SW 1271 (cell line): ENCODE measurements at places on chromosomes 2 and 18.

GRCh38 chr2:85393836-85394235 is 16.3 kb downstream of the CAPG start:
- no peak for DNase-seq

GRCh38 chr18:73948497-73948896 is 199.1 kb downstream of the FBXO15 start:
- DNase-seq: peak; percentile 14

DNA sequence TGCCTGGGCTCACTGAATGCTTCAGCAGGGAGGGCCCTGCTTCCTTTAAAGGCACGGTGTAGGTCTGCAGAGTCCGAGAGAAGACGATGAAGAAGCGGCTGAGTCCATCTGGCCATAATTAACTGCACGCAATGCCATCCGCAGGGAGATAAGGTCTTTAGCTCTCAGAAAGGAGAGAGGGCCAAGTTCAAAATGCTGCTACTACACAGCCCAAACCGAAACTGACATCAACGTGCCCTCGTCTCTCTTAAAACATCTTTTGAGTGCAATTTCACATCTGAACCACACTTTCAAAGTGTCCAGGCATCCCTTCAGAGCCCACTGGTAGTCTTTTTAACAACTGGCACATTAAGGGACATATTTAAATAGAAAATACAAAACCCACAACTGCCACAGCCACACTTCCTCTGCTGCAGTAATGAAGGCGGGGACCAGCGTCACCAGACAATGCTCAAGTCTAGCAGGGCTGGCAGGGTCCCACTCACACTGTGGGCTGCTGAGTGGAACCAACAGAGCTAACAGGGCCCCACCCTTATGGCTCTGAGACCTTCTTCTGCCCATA is 35.8 kb downstream of the ST3GAL5 start:
- DNase-seq: no peak

DNA sequence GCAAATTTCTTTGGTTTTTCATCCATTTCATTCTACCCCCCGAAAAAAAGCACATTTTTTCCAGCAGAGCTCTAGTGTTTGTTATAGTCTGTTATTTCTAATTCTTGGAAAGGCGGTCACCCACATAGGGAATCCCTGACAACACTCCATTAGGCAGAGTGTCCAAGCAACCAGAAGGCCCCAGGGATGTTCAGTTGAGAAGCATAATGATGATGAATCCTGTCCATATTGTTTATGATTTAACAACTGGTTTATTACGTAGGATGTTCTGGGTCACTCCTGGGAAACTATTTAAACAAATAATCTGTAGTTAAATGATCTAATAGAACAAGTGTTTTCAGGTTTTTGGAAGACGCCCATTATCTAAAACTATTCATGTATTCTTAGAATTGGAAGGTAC is 388.7 kb downstream of the TNS1 start:
- no peak for DNase-seq

GRCh38 chr2:14716319-14716718 is 83.8 kb downstream of the LRATD1 start:
- no peak for DNase-seq

- DNase-seq: no peak
Measured at GRCh38 chr2:240922982-240923537, 16.9 kb downstream of the CROCC2 start.

DNA sequence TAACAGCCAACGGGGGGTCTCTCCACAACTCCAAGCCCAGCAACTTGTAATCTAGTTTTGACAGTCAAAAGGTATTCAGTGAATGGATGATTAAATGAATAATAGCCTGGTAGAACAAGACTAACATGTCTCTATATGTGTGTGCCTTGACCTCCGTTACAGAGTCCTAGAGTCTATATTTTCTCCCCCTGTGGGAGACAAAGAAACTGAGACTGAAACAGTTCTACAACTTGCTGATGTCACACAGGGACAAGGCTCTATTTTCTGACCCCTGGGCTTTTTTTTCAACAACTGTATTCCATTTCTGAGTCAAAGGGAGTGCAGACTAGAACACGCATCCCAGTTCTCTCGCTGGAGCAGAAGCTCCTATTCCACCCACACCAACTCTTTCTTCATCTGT is 223.6 kb upstream of the AGAP1 start:
- no peak for DNase-seq

DNA sequence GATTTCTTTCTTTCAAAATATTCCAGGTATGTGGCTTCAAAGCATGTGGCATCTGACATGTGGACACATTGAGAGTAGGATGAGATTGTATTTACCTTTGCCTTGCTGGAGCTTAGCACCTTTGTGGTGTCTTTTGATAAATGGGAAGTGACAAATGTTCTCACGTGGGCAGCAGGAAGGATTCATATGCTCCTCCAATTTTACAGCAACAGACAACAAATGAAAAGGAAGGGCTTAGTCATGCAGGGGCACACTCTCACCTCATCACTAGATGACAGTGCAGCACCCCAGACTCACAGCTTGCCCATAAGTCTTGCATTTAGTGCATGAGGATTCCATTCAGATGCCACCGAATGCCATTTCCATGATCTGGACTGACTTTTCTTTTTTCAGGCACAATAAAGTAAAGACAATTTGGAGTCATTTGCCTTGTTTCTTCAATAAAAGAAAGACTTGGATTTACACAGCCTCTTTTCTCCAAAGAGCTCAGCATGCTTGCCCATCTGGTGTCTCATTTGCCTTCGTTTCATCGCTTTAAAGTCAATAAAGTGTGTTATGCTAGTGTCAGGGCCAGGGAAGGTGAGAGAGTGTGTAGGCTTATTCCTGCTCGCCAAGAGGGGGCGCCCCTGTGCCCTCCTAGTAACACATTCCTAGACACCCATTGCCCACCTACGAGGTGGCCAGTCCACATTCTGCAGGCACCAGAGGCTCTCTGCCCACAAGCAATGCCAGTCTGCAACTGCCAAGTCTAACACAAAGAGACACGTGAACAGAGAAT is 39.6 kb upstream of the DAPL1 start:
- DNase-seq: no peak

- DNase-seq: peak; percentile 25
Measured at GRCh38 chr2:160353166-160353565, 140.4 kb downstream of the RBMS1 start.

- no peak for DNase-seq
Measured at GRCh38 chr2:37205689-37206341, 9.5 kb downstream of the CEBPZOS start.

GRCh38 chr2:217326238-217327022 is 466.6 kb upstream of the TNP1 start:
- no peak for DNase-seq

- DNase-seq: no peak
Measured at GRCh38 chr2:19299032-19299431, 59.4 kb downstream of the OSR1 start.

- no peak for DNase-seq
Measured at GRCh38 chr18:28512357-28512756, 335.4 kb upstream of the CDH2 start.

DNA sequence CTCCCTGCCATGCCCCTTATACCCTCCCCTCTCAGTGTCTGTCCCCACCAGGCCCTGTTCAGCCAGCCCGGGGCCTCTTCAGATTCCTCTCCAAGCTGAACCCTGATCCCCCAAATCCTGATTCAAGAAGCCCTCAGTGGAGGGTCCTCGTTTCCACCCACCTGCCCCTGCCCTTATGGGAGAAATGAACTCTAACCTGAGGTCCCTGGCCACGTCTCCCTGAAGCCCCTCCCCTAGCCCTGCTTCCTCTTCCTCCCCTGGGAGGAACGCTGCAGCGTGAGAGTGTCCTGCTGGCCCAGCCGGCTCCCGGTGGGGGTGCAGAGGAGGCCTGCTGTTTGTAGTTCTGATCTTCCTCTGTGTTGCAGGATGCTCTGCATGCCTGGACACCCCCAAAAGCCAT is 56.7 kb upstream of the GLI2 start:
- no peak for DNase-seq

DNA sequence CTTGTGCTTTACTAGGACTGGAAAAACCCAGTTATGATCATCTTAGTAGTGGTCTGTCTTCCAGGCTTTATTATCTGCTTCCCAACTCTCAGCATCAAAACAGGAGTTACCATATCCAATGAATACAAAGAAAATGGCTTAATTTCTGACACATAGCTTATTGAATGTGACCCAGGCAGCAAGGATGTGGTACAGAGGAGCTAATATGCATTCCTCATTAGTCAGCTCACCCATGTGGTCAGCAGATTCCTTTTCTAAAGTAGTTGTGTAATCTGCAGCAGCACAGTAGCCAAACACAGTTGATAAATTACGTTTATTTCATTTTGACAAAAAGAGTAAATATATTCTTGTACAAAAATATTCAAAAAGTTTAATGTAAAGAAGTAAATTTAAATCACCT is 43.6 kb downstream of the TSPYL6 start:
- DNase-seq: peak; percentile 80

GRCh38 chr2:10289352-10289751 is 13.4 kb upstream of the HPCAL1 start:
- DNase-seq: no peak

DNA sequence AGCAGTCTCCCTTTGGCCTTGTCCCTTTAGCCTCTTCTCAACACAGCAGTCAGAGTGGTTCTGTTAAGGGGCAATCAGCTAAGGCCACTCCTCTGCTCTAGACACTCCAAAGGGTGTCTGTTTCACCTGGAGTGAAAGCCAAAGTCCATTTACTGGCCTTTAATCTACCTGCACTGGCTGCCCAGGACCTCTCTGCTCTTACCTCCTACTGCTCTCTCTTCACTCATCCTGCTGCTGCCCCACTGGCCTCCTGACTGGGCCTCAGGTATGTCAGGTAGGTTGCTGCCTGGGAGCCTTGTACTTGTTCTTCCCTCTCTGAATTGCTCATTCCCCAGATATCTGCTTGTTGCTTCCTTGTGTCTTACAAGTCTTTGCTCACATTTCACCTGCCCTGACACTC is 68.2 kb downstream of the PIKFYVE start:
- no peak for DNase-seq

DNA sequence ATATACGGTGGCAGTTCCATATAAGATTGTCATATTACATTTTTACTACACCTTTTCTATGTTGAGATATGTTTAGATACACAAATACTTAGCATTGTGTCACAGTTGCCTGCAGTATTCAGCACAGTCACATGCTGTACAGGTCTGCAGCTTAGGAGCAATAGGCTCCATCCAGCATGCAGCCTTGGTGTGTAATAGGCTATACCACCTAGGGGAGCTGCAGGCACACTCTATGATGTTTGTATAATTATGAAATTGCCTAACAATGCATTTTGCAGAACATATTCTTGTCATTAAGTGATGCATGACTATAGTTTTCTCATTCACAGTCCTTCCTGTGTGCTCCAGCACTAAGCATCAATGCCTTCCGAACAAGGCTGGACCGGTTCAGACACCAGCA is 133.4 kb downstream of the NDUFA10 start:
- DNase-seq: no peak

DNA sequence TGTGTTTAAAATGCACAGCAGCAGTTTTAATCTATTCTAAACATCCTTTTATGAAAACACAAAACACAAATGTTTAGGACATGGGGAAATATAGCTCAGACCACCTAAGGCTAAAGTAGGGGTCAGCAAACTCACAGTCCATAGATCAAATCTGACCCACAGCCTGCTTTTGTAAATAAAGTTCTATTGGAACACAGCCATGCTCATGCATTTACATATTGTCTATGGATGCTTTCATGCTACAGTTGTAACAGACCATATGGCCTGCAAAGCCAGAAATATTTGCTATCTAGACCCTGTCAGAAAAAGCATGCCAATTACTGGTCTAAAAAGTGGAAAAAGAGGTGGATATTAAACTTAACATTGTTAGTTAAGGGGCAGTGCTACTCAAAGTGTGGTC is 1105.4 kb upstream of the KLHL29 start:
- no peak for DNase-seq

- DNase-seq: no peak
Measured at GRCh38 chr2:224798180-224798579, 82.0 kb upstream of the CCDC195 start.

DNA sequence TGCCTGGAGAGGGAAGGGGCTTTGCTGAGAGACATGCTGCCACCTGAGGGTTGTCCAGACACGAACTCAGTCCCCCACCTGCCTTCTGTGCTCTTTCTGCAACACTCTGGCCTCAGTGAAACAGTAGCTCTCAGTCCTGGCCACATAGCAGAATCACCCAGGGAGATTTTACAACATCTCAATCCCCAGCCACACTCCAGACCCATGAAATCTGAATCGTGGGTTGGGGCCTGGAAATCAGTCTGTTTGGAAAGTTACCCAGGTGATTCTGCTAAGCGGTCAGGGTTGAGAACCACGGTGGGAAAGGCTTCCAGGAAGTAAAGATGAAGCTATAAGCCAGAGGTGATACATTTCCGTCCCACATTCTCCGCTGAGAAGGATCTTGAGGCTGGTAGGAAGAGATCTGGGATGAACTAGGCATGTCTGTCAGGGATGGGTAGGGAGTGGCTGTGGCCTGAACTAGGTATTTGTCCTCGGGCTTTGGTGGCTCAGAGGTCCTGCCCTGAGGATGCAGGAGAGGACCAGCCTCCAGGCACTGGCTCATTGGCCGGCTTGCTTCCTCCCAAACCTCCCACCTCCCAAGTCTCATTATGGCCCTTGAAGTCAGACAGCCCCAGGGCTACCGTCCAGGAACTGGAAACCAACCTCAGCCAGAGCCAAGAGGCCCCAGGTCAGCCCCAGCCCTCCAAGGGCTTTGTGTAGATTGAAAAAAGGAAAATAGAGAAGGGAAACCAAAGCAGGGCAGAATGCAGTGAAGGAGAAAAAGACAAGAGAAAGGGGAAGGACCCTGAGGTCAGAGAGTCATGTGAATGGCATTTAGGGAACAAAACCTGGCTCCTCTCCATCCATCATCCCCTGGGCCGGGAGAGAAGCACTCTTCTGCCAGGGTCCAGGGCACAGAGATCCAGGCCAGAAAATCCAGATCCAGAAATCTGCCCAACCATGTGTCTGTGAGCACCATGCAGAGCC is 119.6 kb downstream of the ZFP36L2 start:
- no peak for DNase-seq

DNA sequence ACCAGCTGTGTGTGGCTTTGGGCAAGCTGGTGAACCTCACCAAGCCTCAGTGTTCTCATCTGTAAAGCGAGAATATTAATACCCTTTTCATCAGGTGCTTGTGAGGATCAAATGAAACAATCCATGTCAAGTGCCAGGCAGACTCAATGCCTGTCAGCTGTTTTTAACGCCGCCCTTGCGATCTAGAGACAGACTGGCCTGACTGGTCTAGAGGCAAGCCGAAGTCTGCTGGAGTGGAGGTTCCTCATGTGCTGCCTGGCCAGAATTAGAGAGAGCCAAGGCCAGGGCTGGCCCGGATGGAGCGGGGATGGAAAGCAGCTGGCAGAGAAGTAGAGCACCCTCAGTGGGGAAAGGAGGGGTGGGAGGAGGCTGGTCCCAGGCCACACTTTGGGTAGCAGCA is 74.5 kb upstream of the B3GNT7 start:
- no peak for DNase-seq

DNA sequence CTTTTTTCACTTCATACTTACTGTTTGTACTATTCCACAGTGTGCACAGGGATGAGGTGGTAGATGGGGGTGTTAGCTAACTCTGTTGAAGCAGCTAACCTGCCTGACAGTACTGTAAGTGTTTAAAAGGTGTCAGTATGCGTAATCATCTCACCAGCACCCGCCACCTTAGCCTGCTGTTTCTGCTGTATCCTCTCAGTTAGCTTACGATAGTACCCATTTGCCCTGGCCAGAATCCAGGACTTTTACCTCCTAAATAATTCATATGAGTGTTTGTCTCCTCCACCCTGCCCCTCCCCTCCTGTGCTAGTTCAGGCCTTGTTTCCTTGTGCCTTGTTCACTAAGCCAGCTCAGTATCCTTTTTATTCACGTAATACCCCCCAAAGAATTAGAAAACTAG is 34.2 kb downstream of the TRAPPC12 start:
- no peak for DNase-seq
